AG09319 (cell line): ENCODE measurements at places on chromosomes 2 and 18.

DNA sequence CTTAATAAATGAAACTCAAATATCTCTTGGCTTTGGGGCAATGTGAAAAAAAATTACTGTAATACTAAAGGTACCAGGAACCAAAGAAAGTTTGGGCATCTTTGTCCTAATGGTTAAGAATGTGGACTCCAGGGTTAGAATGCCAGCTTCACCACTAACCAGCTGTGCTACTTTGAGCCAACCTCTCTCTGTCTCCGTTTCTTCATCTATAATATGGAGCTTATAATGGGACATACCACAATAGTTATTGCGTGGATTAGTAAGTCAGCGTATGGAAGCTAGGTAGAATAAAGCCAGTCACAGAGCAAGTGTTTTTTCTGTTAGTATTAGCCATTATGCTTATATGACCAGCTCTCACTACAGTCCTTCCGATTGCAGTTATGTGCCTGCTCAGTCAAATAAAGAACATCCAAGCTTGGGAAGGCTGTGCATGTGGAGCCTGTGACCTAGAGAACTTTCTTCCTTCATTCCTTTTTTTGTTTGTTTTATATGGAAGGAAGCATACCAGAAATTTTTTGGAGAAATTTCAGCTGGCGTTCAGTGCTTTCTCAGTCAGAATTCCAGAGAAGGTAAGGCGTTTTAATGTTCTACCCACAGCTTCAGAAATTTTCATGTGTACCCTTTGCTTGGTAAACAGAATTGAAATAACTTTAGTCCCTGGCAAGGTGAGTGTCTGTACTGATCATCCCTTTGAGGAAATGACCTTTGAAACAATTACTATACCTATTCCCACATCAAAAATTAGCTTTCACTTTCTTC, 114.0 kb upstream of the RND3 start:
- no peak for DNase-seq

DNA sequence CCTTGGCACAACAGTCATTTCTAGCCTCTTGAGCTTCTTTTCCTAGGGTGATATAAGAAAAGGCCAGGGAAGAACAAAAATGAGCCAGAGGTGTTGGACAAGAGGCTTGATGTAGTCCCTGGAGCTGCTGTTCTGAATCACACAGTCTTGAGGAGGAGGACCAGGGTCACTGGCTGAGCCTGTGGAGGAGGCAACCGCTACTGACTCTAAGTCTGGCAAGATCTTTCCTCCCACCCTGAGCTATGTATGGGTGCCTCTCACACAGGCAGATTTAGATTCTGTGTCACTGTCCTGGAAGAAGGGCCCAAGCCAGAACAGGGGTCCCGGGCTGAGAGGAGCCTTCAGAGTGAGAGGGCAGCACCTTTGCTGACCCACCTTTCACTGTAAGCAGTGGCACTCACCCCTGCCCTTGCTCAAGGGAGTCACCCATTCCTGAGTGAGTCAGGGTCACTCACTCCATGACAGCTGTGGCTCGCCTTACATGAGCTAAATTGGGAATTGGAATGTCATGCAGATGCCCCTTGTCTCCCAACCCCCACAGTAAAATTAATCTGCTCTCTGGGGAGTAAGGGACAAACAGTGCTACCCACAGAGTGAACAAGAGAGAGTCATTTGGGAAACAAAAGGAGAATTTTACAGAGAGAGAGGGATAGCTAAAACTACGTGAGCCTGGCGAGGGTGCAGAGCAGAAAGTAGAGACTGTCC, at the start of gene TRIM54:
TRIM54 (plus strand) TSS at position 575 of the 705 bp plus-strand sequence. CDS start 303 bp downstream, outside the sequence.
- DNase-seq: no peak

- DNase-seq: no peak
Observed at GRCh38 chr2:237702441-237703391, 75.3 kb downstream of the LRRFIP1 start.

DNA sequence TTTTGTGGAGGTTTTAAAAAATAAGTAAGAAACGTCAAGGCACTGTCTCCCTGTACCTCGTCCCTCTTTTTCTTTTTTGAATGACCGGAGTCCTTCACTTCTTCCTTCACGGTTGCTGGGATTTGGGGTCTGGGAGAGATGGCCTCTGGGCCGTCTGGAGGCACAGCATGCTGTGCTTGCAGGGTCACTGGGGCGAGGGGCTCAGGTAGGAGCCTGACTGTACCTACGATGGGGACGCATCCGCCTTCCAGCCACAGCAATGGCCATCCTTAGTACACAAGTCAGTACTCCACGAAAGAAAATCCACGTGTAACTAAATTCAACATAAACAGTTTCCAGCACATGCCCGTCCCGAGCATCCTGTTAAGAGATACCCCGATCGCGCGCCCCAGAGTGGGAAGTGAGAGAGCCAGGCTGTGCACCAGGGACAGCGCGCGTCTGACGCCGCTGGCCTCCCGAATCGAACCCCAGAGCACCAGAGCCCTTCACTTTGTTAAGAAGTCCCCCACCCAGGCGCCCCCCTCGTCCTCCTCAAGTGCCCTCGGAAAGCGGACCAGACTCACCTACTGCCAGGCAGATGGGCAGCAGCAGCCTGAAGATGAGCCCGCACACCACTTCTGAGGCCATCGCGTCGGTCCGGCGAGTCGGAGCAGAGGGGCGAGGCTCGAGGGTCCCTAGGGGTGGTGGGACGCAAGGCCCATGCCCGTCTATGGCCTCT, 1.2 kb downstream of the PIEZO2 start:
- no peak for DNase-seq

- DNase-seq: no peak
Observed at GRCh38 chr2:238267341-238267710, 21.1 kb downstream of the PER2 start.

GRCh38 chr18:79584491-79585394, 94.9 kb upstream of the CTDP1 start:
- DNase-seq: no peak

DNA sequence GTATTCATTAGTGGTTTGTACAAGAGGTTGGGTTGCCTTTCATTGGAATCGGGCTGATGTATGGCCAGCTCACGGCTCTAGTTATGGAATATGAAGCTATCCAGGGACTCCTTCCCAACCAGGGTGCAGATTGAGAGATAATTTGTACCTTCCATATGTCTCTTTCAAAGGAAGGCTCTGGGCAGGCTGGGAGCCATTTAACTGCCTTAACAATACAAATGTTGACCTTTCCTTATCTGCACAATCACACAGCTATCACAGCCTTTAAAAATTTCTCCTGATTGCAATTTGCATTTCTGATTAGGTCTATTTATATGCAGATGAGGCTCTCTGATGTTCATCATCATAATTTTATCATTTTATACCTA, 58.7 kb downstream of the MYO3B start:
- DNase-seq: no peak

- no peak for DNase-seq
Observed at GRCh38 chr18:22423878-22424564, 6.3 kb upstream of the CTAGE1 start.

DNA sequence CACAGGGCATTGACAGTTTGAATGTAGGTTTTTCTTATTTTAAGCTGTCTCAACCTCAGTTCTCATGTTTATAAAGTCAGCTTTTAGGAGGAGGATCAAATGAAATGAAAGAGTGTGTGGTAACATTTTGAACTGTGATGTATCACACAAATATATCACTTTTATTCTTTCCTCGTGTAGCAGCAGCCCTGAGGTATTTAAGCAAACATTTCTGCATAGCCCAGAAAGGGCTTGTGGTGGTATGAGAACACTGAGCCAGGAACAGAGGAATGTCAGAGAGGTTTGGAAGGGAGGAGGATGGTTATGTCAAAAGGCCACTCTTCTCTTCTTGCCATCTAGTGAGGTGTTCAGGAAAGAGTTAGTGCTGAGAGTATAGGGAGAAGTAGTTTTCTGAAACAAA, 150.2 kb downstream of the PARD3B start:
- DNase-seq: no peak

- DNase-seq: no peak
Observed at GRCh38 chr2:97928591-97928990, 67.2 kb downstream of the TMEM131 start.

- no peak for DNase-seq
Observed at GRCh38 chr2:56337342-56337741, 153.6 kb downstream of the CCDC85A start.

GRCh38 chr2:177073611-177074010, 139.0 kb upstream of the HNRNPA3 start:
- DNase-seq: no peak

DNA sequence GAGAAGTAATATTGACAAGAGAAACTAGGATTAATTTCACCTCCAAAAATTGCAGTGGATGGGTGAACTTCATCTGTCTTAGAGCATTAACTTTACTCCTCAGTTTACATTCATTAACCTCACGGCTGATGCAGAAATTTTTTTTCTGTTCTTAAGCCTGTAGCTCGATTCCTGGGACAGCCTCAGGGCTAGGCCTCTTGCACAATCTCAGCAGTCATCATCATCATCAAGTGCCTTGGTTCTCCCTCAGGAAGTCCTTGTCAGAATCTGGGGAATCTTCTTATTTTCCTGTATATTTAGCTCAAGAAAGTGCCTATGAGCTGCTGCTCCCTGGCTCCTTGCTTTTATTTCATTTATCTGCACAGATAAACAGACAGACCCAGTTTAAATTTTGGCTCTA, 1272.2 kb upstream of the LRRTM1 start:
- no peak for DNase-seq

DNA sequence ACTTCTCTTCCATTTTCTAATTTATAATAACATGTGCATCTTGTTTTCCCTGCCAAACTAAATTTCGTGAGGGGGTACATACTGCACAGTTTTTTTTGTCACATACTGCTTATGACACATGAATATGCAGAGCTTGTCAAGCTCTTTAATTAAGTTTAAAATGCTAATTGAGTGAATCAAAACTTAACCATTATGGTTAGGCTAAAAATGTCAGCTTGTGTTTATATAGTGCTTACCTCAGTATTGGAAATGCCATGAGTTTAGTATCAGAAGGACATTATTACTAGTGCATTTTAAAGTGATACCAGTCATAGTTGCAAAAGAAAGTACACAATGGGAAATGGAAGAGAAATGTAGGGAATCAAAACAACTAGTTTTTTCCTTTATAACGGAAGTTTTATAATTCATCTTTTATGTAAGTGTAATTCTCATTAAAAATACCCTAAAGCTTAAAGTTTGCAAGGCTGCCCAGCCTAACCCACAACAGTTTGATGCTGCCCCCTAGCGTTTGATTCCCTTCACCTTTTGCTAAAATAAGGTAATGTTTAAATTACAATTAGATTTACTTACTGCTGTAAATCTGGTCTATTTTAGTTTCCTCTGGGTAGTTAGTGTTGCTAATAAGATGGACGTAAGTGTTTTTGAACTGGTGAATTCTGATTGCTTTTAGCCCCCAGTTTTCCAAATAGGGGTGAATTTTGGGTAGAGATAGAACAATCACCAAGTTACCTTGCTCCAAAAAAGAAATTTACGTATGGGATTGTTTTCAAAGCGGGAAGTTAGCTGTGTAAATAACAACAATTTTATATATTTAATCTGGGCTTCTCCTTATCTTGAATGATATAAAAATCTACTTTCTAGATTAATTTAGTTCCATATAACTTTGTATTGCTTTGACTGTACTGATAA, 3.2 kb downstream of the SLC39A10 start:
- DNase-seq: peak; percentile 47

- no peak for DNase-seq
Observed at GRCh38 chr2:2298081-2298480, 33.0 kb downstream of the MYT1L start.

DNA sequence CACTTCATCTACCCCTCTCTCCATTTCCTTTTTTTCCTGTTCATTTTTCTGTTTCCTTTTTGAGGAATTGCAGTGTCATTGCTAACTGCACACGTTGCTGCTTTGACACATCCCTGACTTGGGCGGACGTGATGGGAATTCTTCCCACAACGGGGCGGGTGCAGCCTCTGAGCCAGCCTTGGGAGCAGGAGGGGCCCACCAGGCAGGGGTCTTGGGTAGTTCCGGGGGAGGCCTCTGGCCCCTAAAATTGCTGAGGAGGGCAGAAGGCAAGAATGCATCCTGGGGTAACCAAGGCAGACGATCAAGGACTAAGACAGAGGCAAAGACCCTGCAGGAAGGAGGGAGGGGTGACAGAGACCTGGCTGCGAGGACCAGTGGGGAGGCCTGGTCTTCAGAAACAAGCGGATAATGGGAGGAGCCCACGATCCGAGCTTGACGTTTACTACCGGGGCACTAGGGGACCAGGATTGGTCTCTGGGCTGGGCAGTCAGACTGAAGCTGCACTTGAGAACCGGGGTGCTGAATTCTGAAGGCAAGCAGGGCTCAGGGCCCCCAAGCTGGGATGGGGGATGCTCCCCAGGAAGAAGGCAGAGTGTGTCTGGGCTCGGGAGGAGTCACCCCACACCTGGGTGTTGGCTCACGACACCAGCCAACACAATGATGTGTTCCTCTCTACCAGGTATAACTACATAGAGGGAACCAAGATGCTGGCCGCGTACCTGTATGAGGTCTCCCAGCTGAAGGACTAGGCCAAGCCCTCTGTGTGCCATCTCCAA, 14.8 kb upstream of the CNDP1 start:
- no peak for DNase-seq

DNA sequence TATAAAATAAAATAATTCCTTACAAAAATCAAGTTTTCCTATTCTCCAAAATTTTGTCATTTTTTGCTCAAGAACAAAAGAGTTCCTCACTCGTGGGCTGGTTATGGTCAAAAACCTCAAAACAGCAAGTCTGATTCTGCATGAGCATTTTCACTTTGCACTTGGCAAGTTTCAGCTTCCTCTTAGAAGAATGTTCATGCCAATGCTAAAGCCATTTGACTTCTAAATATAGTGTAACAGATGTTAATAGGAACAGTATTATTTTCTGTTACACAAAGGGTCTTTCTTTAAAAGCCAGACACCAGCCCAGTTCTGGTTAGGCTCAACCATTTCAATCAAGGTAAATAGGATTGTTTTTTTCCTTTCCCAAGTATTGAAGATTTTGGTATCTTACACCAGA, 261.3 kb upstream of the CCDC68 start:
- no peak for DNase-seq

GRCh38 chr2:58291726-58292438, 50.8 kb upstream of the FANCL start:
- DNase-seq: no peak

DNA sequence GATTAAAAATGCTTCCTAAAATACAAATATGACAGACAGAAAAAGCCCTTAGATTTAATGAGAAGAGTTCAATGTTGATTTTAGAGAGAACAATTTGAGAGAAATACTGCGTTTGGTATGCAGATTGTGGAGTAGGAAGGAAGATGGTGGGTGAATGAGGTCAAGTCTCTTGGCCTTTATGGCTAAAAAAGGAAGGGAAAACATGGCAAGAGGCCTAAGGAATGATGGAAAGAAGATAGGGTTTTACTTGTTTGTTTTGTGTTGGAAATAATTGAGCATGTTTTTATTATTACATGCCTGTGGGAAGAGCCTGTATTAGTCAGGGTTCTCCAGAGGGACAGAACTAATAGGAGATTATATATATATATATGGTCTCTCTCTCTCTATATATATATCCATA, 318.1 kb downstream of the TRIB2 start:
- no peak for DNase-seq

GRCh38 chr2:73982140-73982617, 2.5 kb upstream of the TET3 start:
- no peak for DNase-seq

GRCh38 chr18:50816419-50817166, 3.2 kb downstream of the MRO start:
- no peak for DNase-seq

- DNase-seq: no peak
Observed at GRCh38 chr2:238912228-238912915, 64.5 kb downstream of the TWIST2 start.
